ENCODE measurements at places on chromosomes 5 and 9.
A peak's percentile ranks its signal among the peaks of the same experiment; 100 is the strongest.

- no peak for DNase-seq
Observed at GRCh38 chr9:91945277-91946085, 4.5 kb downstream of the ROR2 start.

- DNase-seq: no peak
Observed at GRCh38 chr5:102955488-102955887, 164.4 kb downstream of the GIN1 start.

- DNase-seq: no peak
Observed at GRCh38 chr5:165620394-165620793, 2115.0 kb downstream of the MAT2B start.

GRCh38 chr5:616484-617039 lies 4.4 kb downstream of the CEP72 start:
- DNase-seq: no peak

DNA sequence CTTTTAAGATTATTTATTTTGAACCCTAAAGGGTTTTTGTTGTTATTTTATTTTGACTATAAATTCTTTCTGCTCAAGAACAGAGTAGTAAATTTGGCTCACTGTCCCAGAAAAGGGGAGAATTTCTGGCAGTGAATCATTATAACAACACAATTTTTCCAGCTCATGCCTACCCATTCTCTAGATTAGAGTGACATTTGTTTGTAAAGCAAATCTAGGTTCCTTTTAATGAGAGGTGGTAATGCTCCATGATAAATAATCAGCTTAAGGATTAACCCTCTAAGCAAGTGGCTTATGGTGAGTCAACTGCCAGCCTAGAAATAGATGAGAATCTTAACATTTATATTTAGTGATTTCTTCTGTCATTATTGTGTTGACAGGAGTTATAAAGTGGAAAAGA lies 409.2 kb downstream of the NFIB start:
- no peak for DNase-seq

DNA sequence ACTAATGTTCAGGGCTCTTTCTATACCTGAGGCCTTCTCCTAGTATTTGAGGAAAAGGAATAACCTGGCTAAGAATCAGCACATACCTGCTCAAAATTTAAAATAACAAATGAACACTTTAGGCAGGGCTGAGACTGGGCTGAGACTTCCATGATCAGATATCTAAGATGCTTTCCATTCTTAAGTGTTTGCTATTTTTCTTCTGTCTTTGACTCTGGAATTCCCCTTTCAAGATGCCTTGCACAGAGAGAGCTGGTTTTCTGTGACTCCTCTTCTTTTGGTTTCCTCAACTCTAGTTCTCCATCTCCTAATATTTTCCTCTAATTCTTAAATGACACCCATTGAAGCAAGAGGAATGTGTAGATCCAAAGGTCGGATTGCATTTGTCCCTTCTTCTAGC lies 61.1 kb downstream of the DPYSL3 start:
- DNase-seq: no peak

GRCh38 chr5:75668445-75668844 lies 48.8 kb downstream of the POC5 start:
- no peak for DNase-seq

GRCh38 chr5:166431456-166431855 lies 1860.0 kb upstream of the WWC1 start:
- DNase-seq: no peak

GRCh38 chr5:71873191-71873591 lies 154.1 kb downstream of the CARTPT start:
- DNase-seq: no peak

DNA sequence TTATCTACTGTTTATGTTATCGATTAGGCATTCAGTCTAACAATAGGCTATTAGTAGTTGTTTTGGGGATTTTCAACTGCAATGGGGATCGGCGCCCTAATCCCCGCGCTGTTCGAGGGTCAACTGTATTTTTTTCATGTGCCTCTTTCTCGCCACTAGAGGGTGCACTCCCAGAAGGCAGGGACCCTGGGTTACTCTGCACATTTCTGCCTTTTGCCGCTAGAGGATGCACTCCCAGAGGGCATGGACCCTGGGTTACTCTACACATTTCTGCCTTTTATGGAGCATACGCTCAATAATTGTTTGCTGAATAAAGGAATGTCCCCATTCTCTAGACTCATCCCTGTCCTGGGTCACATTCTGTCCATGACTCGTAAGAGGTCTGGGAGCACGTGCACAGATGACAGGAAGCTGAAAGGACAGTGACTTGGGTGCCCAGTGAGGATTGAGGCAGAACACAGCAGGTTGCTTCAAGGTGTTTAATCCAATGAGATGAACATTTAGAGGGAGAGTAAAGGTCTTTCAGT lies 27.9 kb upstream of the RECK start:
- peak; percentile 64 for DNase-seq

- DNase-seq: peak; percentile 75
Observed at GRCh38 chr5:134127376-134127861, 12.9 kb downstream of the TCF7 start.

DNA sequence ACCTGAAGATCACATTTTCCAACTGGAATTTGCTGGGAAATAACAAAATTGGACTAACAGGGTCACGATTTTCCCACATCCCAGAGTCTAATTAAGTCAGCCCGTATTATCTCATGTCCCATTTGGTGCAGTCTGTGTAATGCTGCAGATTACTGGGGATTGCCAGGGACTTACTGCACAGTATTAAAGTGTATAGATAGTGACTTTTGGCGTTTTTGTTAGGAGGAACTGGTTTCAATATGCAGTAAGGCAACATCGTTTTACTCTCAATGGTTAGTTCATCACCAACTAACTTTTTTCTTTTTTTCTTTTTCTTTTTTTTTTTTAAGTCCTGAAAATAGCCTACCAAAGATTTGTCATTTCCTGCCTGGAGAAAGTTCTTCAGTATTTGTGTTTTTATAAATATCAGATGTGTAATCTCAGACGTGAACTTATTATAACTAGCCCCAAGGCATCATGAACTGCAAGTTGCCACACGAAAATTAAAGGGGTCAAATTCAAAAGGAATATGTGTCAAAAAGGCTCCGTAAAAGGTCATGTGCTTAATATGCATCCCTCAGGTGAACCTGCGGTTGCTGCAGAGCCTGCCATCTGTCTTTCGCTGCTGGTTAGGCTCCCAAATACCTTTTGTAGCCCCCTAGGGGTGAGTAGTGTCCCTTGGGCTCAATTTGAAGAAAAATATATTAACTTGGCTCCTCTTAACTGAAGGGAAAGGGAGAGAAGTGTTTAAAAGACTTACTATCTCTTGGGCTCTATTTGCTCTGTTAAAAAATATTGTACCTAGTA lies 176.7 kb upstream of the ADAMTSL1 start:
- DNase-seq: no peak

- no peak for DNase-seq
Observed at GRCh38 chr5:146334074-146334533, 4.5 kb upstream of the POU4F3 start.

DNA sequence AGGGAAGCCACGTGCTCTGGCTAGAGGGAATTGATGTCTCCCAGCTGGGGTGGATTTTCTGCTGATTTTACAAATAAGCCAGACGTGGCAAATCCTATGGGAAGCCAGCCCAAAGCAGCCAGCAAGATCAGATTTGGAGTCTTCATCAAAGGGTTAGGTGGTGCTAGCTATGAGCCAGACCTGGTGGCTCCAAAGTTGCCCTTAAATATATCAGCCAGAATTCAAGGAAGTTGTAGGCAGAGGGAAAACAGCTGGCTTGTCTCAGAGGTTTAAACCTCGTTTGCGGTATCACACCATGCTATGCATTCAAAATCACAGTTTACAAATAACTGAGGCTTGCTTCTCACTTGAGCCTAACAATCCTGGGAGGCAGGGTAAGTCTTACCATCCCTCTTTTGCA lies 313.2 kb downstream of the MLLT3 start:
- no peak for DNase-seq

GRCh38 chr9:27628311-27628710 lies 55.0 kb upstream of the C9orf72 start:
- no peak for DNase-seq

DNA sequence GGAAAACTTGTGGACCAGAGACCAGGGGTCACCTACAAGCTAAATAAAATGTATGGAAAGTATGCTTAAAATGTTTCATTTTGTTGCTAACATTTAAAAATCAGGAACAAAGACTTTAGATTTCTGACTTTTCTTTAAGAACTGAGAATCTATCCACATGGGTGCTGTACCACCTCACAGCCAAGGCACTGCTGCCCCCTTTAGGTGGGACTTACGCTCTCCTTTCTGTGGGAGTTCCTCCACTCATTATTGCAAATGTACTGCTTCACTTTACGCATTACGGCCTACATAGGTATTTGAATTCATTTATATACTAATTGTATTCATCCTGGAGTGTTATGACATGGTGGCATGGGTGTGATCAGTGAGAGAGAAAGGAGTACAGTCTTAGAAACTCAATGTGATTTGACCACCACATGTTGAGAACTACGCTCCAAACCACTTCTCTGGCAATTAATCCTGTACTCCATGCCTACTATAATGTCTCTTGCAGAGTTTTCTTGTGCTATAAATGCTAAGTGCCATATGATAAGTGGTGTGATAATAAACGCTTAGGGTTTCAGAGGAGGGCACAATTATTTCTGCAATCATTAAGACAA lies 24.7 kb upstream of the CETN3 start:
- DNase-seq: peak; percentile 50

DNA sequence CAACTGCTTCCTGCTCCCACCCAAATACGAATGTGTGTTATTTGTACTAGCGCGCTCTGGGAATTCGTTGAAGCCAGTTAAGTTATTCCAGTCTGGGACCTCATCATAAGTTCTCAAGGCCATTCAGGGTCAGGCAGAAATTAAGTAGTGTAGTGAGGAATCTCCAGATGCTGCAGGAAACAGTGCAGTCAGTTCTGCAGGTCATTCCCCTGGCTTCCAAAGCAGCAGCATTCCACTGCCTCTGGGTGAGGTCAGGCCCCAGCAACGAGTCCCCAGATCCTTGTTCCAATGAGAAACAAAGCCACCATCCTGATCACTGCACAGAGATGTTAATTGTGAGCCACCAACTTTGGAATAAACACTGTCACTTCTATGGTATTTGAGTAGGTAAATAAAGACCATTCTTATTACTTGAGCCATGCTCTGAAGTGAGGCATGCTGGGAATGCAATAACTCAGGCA lies 33.1 kb downstream of the SVEP1 start:
- no peak for DNase-seq

DNA sequence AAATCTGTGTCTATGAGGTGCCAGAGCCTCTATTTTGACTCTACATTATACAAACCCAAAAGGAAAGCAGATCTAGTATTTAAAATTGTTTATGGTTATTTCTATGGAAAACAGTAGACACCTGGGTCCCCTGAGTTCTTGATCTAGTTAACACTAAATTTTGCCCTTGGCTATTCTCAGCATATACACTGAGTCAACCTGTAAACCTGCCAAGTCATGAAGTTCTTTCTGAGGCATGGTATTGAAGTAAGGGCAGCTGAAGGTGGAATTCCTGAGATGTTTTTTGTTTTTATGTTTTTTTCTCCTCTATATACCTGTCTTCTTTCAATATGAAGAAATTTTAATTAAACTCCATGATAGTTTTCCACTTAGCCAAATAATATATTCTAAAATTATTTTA lies 120.2 kb downstream of the PDE4D start:
- DNase-seq: no peak

- DNase-seq: no peak
Observed at GRCh38 chr5:132635873-132636272, 22.1 kb upstream of the IL13 start.

GRCh38 chr5:128395073-128395472 lies 143.0 kb downstream of the FBN2 start:
- no peak for DNase-seq

GRCh38 chr9:112005939-112006338 lies 109.3 kb downstream of the UGCG start:
- DNase-seq: no peak

GRCh38 chr9:8821910-8822666 lies 1022.5 kb upstream of the DMAC1 start:
- no peak for DNase-seq

DNA sequence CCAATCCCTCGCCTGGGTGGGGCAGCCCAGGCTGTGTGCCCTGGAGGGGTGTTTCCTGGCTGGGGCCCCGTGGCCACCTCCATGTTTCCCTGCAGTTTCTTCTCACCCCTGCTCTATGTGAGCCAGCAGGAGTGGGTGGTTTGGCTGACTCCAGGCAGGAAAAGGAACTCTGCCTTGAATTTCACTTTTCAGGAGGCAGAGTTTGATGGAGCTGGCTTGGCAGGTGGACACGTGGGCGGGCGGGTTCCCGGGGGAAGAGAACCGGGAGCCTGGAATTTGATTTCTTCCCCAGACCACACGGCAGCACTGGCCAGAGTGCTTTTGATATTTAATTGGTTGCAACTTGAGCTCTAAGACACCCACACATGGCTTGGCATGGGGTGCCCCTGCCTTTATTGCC lies 119.8 kb upstream of the PANK3 start:
- no peak for DNase-seq

GRCh38 chr5:138658676-138659075 lies 83.5 kb upstream of the HSPA9 start:
- DNase-seq: no peak

DNA sequence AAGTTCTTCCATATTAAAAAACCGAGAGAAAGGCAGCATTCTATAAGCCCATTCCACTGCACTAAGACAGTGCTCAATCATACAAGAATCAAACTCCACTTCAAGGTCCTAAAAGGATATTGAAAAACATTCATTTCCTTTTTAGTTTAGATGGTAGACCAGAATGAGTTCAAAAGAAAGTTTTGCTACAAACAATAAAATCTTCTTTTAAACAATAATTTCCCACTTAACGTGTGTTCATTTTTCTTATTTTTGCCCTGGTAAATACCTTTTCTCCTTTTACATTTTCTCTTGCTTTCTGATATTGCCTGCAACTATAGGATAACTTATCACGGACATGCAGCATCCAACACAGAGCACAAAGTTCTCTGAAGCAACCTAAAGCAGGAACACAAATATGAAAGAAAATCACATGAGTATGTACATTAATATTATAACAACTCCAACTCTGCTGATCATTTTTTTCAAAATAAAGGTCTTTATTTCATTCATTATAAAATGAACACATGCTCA lies 61.7 kb downstream of the CPLANE1 start:
- DNase-seq: no peak

- no peak for DNase-seq
Observed at GRCh38 chr5:172564188-172564587, 76.9 kb upstream of the NEURL1B start.

DNA sequence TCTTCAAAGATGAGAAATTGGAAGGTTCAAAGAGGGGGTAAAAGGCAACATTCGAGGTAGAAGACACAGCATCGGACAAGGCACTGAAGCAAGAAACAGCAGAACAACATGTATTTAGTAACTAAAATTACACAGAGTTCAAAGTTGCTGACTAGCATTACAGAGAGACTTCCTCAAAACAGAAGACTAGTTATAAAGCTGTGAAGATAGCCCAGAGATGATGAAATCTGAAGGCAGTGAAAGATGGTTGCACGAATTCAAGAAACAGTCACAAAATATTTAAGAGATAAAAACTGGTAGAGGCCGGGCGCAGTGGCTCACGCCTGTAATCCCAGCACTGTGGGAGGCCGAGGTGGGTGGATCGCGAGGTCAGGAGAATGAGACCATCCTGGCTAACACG lies 16.3 kb downstream of the MAPKAP1 start:
- no peak for DNase-seq

All from activated naive CD8-positive, alpha-beta T cell treated with anti-CD3 and anti-CD28 coated beads for 36 hours (primary cell).